ENCODE measurements at places on chromosomes 16 and 17. TPM values are rescaled to one million over a fixed set of nuclear protein-coding genes. Genes with fewer than 3 reads are reported as not detected.

The ABCC11 gene
- polyA plus RNA-seq: 0.23 TPM

- no peak for DNase-seq
Observed at GRCh38 chr16:87739801-87740200, 26.0 kb downstream of the KLHDC4 start.

DNA sequence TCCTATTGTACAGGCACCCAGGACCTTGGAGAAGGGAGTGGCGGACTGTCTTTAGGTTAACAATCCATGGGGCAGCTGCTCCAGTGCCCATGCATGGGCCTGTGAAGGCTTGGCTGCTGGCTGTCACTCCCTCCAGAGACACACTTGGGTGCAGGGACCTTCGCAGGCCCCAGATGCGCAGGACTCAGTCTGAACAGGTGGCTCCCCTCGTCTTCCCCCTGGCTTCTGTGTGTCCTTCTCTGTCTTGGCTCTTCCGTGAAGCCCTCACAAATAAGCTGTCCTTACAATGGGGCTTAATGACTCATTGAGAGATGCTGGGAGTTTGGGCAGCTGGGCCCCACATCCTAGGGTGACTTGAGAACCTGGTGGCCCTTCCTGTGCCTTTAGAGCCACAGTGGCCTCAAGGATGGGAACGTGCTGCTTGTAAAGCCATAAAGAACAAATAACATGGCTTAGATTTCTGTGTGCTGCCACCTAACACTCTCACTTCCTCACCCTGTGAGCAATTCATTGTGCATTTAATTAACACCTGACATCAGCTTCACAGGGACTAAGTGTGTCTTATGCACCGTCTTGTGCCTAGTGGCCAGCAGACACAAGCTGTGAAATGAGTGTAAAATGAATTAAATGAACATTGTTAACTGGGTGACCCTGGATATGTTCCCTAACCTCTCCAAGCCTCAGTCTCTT, 340.7 kb downstream of the SNX29 start:
- DNase-seq: no peak

- no peak for DNase-seq
Observed at GRCh38 chr16:735982-736453, 4.8 kb downstream of the CIAO3 start.

The TMEM114 gene
- not detected for polyA plus RNA-seq
